ENCODE measurements at places on chromosomes 2 and 18.

DNA sequence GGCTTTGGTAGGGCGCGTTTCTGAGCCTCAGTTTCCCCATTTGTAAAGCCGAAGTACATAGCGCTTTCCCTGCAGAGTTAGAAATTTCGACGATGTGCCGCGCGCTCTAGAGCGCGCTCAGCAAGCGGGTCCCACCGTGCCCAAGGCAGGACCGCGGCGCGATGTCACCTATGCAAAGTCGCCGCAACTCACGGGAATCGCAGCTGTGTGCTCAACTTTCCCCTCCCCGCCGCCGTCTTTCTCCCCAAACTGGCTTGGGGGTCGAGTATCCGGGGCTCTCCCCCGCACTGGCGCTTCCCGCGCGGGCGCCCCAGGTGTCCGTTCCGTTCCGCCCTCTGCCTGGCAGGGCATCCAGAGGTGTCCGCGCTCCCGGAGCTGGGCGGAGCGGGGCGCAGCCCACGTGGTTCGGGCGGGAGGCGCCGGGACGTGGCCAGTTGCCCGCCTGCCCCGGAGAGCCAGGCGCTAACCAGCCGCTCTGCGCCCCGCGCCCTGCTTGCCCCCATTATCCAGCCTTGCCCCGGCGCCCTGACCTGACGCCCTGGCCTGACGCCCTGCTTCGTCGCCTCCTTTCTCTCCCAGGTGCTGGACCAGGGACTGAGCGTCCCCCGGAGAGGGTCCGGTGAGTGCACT is at the start of gene MLPH:
Gene MLPH (plus strand): TSS at position 433 of the 630 bp plus-strand sequence. CDS start 6,176 bp downstream, outside the sequence.
- no peak for DNase-seq

DNA sequence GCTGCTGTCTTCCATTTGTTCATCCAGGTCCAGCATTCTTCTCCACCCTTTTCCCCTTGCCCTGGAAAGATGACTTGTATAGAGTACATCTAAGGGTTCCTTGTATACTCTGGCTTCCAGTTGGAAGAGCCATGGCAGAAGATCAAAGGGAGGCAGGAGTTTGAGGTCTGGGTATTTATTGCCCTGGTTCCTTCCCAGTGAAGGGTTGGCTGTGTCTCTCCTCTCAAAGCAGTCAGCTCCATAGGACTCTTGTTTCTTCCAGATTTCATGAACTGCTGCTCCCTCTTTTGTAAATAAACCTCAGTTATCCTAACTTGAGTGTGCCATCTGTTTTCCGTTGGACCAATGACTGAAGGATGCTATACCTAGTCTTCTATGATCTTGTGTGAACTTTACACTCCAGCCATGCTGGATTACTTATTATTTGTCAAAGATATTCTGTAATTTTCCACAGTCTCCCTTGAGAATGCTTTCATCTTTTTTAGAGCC is 6.4 kb downstream of the BBS5 start:
- DNase-seq = no peak

DNA sequence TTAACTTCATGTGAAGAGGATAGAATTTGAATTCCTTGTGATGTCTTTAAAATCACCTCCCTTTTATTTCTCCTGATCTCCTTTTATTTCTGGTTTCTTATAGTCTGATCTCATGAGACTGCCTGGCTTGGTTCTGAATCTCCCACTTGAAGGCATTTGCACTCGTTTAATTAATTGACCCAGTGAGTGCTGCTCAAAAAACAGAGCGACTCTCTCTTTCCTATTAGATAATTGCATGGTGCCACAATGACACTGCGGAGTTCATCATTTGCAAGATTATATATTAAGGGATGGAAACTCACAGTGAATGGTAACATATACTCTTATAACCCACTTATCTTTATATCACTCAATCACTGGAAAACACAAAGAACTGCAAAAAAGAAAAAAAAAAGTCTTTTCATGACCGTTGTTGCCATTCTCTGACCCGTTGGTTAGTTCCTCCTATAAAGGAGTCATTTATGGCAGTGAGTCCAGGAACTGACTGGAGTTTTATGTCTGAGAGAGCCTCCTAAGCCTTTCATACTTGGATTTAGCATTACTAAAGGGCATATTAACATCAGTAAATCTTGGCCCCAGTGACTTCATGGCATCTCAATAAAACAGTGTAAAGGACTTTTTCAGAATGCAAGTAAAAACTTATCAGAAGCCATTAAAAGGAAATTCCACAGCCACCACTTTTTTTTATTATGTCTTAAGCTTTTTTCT is 103.3 kb upstream of the EPHA4 start:
- DNase-seq = no peak

- no peak for DNase-seq
Observed at GRCh38 chr2:225668606-225669266, 269.2 kb downstream of the NYAP2 start.

GRCh38 chr18:8812631-8813030 is 107.3 kb downstream of the MTCL1 start:
- no peak for DNase-seq

DNA sequence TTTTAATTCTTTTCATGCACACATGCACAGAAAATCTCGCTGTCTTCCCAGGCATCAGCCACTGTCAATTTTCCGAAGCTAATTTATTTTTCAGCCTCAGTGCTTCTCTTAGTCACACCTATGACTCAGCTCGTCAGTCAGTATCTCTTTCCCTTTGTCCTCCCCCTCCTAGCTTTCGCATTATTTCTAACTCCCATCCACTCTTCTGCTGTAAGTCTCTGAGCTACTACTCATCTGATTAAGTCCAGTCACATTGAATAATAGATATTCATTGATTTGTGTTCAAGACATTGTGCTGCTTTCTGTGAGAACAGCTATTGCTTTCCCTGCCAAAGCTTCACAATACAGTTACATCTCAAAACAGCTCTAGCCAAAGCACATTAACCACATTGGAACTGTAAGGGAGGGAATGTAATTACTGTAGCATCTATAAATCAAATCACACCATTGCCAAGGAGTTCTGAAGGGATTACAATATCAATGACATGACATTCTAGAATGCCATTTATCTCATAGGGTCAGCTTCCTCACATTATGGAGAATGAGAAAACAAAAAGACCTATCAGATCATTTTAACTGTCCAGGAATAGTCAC is 89.4 kb downstream of the SCN3A start:
- no peak for DNase-seq
